Pulmonary artery endothelial cell (primary cell): ENCODE measurements at places on chromosomes 5 and 9. TPM values are rescaled to one million over a fixed set of nuclear protein-coding genes. Genes with fewer than 3 reads are reported as not detected.

DNA sequence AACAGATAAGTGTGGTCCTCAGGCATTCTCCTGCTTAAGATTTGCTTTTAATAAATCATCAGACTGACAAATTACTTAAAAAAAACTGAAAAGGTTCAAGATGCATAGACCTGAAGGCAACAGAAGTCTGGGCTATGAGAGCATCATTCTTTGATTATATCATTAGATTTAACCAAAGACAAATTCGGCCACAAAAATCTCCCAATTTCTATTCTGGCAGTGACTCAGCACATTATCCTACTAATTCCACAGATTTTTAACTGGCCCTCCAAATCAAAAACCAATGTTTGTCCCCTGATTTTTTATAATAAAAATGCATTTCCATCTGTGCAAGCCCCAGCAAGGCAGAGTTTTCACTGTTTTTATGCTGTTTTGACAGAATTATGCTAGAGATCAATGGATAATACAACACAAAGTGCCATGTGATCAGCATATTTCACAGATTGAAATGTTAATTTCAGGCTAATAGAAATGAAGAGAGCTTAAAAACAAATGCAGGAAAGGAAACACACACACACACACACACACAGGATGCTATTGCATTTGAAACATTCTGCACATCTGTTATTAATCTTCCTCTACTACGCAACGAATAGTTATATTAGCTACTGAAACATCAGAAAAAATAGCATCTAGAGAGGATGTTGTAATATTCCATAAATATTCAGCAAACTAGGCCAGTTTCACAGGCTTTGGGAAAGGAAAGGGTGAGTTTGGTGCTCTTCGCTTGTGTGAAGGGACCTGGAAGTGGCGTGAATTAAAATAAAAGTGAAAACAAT is 177.6 kb upstream of the ST8SIA4 start:
- DNase-seq = no peak

DNA sequence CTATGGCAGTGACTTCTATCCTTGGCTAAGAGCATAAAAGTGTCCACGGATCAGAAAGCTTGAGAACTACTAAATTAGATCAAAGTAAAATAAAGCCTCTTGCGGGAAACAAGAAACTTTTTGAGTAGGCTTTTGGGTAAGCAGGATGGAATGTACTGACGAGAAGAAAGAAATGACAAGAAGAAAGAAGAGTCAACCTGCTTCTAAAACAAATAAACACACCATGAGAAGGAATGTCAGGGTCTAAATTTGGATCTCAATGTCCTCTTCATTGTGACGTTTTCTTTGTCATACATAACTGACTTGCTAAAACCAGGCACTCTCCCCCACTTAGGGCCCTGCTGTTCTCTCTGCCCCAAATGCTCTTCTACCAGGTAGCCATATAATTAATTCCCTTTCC is 290.1 kb upstream of the PTGER4 start:
- DNase-seq = no peak

GRCh38 chr9:4344946-4345345 is 45.1 kb upstream of the GLIS3 start:
- DNase-seq = no peak

DNA sequence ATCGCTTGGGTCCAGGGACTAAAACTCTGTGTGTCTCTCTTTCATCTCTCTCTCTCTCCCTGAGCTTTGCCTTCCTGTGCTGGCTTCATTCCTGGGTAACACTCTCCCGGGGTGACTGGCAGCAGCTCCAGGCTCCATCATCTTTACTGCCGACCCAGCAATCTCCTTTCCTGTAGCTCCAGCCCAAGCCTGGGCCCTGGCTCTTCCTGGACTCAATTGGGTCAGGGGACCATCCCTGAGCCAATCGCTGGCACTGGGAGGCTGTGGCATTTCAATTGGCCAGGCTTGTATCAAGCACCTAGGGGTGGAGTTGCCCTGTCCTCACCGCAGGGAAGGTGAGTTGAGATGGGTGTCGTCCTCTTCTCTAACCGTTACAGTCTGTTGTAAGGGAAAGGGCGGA is 31.9 kb downstream of the FAM240B start:
- no peak for DNase-seq

PCDHGB3 gene
- 1.3 and 1.6 TPM in 2 replicates for total RNA-seq

MYMK gene
- not detected in 2 replicates for total RNA-seq

GRCh38 chr9:80157561-80157983 is 585.8 kb downstream of the TLE4 start:
- no peak for DNase-seq

GRCh38 chr5:171492781-171493180 is 73.3 kb downstream of the FGF18 start:
- peak; percentile 52 for DNase-seq

DNA sequence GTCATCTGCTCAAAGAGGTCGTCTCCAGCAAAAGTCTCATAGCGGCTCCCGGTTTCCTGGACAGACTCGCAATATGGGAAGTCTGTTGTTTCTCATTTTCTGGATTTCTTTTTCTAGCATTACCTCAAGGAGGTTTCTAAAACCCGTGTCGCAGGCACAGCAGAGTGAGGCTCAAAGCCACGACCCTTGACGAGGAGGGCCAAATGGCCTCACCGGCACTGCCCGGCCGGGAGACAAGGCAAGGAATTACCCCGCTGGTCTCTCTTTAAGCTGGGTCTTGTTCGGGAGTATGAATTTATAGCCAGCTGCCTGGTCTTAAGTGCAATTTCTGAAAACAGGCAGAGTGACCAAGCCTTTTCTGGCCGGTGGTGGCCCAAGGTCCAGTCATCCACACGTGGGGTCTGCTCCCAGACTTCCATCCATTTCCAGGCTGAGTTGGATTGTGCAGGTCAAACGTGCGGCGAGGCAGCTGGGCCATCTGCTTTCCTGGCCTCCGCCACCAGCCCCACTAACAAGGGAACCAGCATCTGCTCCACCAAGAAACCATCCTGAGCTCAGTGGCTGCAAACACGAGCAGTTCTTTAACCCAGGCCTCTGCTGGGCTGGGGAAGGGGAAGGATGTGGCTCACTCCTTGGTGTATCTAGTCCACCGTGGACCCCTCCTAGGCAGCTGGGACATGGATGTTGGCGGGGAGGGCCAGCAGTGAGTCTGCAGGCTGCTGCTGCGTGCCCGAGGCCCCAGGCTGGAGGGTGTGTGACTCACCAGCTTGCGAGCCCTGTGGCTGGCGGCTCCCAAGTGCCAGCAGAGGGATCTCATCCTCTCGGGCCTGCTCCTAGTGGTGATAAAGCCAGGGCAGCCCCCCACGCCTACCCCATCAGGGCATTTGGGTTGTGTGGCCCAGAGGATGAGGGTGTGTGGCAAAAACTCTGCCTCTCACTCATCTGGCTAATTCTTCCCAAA is 55.6 kb upstream of the COL5A1 start:
- no peak for DNase-seq

DNA sequence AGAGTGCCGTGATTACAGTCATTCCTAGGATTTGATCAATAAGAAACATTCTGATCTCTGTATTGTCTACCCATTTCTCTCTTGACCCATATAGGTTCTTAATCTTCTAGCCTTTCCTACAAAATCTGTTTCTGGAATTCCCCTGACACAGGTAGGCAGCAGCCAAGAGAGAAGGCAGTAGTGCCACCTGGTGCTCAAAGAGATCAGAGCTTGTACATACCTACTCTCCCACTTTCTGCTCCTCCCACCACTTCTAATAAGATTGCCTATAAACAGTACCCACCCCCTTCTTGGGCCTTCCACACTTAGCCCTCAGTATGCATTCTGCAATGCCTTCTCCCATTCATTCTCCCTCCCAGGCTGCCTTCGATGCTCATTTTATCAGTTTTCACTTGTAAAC is 117.4 kb upstream of the RORB start:
- no peak for DNase-seq

- no peak for DNase-seq
Observed at GRCh38 chr9:133892193-133892920, 99.8 kb downstream of the VAV2 start.

SAXO1 gene
- total RNA-seq = under 0.01 TPM in 1 of 2 replicates, not detected in the other

TRIM23 gene
- 20.3 and 32.5 TPM in 2 replicates for total RNA-seq

GRCh38 chr5:172697123-172698121 is 56.4 kb downstream of the NEURL1B start:
- DNase-seq = no peak

GRCh38 chr9:137446851-137447471 is 5.8 kb upstream of the ENTPD8 start:
- DNase-seq = no peak

GRCh38 chr5:123808461-123809380 is 296.7 kb downstream of the CSNK1G3 start:
- DNase-seq = no peak

GRCh38 chr5:161660806-161661205 is 24.7 kb upstream of the GABRA6 start:
- no peak for DNase-seq

DNA sequence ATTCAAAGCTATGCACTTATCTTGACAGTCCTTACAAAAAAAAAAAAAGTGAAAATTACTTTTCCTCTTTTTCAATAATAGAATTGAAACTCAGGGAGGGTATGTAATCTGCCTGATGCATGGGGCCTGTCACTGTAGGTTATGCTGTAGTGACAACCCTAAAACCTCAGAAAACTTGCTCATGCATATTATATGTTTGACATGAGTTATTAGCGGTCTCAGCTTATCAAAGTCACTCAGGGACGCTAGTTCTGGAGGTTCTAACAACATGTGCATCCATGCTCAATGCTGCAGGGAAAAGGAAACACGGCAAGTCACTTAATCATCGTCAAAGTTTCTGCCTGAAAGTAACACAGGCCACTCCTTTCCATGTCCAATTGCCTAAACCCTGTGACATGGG is 78.4 kb upstream of the TMEM252 start:
- no peak for DNase-seq

GRCh38 chr9:4126996-4127395 is 172.9 kb downstream of the GLIS3 start:
- no peak for DNase-seq

SLC34A3 gene
- not detected in 2 replicates for total RNA-seq

DNA sequence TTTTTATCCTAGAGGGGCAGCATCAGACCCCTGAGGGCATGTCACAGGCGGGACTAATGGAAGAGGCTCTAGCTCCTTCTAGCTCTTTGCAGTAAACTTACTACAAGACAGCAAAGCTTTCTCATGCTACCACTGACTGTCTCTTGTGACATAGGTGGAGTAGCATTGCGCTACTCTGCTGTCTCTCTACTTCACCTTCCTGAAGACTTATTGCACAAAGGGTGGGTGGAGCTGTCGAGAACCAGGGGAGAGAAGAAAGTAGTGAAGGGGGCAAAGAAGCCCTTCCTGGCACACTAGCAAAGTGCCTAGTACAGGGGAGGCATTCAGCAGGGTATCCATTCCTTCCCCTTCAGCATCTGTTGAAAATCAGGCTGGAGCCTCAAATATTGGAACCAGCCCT is 36.1 kb upstream of the NEK6 start:
- no peak for DNase-seq

GRCh38 chr5:139212486-139212885 is 14.3 kb upstream of the SIL1 start:
- DNase-seq = no peak

DNA sequence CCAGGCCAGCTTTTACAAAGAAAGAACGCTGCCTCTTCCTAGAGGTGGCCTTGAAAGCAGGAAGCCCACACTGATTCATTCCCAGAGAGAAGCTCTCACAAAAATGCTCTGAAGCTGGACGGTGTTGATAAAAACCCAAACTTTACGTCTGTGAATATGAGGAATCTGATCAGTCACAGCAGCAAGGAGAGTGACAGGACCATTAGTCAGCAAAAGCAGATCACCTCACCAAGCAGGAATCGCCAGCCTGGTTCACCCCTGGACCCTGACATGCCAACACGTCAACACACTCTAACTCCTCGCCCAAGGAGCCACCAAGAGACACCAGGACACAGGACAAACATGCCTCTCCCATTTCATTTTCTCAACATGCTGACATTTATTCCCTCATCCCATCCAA is 70.6 kb upstream of the ZNF622 start:
- no peak for DNase-seq

BTNL8 gene
- not detected in 2 replicates for total RNA-seq

FST gene
- total RNA-seq = 1.4 and 63.4 TPM in 2 replicates

MARCHF11 gene
- not detected in 2 replicates for total RNA-seq

DNA sequence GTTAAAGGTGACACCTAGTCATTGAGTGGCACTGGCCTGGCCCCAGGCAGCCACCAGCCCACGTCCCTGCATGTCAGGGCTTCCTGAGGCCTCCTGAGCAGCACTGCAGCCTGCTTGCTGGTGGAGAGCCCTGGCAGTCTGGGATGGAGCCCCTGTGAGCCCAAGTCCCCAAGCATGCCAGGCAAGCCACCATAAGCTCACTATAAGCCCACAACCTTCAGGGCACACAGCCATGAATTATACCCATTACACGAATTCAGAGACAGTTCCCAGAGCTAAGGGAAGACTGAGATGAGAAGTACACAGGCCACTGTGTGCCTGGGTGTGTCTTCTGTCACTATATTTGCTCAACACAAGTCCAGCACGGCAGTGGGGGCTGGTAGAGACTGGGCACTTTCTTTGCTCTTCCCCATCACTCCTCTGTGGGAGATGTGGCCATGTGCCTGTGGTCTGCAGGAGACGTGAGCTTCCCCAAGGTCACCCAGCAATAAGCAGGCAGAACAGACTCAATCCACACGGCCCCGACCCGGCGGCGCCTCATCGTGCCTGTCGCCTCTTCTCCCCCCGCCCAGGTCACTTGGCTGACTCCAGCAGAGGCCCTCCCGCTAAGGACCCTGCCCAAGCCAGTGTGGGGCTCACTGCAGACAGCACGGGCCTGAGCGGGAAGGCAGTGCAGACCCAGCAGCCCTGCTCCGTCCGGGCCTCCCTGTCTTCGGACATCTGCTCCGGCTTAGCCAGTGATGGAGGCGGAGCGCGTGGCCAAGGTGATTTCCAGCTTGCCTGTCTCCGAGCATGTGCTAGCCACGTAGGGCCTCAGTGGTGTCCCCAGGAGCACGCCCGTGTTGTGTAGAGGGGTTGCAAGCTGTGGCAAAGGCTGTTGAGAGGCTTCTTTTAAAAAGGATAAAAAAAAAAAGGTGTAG is 114.8 kb downstream of the WNK2 start:
- DNase-seq = no peak

DPYSL3 gene
- total RNA-seq = 138 and 161 TPM in 2 replicates

GRCh38 chr9:16461851-16462250 is 408.6 kb downstream of the BNC2 start:
- no peak for DNase-seq

DNA sequence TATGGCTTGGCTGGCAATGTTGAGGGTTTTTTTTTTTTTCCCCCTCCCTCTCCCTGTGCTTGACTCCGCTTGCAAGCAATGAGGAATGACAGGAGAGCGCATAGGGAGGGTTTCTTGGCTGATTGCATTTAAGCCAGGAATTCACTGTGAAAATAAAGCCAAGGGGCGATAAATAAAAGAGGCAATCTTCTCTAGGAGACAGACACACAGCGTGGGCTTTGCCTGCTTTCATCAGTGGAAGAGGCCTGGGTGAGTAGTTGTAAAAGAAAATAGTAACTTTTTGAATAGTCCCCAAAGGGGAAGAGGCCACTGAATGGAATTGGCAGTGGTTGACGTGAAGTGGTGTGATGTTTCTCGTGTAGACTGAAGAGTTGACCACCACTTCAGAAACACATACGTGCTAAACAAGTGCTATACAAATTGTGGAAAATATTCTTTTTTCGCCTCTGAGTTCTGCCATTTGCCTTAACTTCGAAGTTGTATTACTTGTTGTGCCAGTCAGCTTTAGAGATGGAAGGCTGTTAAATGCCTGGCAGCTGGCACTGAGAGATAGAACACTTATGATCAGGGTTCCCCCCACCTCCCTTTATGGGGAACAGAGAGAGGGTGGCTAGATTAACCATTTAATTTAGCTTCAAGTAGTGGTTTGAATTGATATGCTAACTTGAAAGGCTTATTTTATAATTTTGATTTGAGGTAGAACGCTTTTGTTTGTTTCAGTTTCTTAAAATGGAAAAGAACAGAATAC is 3.0 kb downstream of the ZSWIM6 start:
- no peak for DNase-seq

- no peak for DNase-seq
Observed at GRCh38 chr5:131684051-131684450, 49.0 kb upstream of the RAPGEF6 start.
